ENCODE measurements at places on chromosomes 5 and 9.

DNA sequence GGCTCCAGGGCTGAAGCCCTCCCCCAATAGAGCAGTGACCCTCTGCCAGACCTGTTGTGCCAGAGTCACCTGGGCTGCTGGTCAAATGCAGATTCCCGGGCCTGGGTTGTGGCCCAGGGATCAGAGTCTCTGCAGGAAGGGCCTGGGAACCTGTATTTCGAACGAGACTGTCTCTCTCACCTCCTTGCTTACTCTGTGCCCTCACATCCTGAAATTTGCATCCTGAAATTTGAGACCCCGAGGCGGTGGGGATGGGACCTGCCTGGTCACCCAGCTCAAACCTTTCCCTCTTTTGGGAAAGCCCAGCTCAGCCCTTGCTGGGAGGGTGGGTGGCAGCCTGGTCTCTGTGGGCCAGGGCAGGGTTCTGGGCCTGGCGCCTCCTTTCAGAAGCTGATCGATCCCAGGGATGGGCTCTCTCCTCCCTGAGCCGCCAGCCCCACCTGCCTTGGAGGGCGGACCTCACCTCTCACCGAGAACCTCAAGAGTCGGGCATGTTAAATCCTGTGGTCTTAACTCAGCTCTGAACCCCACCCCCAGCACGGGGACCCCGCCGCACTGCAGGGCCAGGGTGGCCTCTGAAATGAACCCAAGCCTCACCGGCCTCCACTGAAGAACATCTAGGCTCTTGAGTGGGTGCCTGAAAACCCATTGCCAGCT is 44.0 kb upstream of the IER5L start:
- DNase-seq = no peak

GRCh38 chr5:65811004-65811403 is 89.0 kb downstream of the NLN start:
- DNase-seq = peak; percentile 79

- DNase-seq = peak; percentile 71
Observed at GRCh38 chr9:88531920-88532698, 2.9 kb upstream of the NXNL2 start.

DNA sequence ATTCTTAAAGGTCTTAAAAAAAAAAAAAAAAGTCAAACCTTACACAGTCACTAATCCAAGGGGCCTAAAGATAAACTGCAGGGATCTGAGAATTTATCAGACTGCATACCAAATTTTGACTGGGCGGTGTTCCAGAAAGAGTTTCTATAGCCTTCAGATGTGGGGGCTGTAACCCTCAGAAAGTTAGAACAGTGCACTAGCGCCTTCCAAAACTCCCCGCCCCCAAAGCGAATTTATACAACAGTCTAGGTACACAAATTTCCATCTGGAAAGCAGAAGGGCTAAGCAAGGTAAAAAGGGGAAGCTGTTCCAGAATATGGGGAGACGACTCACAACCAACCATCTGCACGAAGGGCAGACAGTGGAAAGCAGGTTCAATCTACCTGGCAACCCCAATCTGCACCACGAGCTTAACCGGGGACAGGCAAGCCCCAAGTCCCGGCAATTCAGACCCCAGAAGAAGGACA is 813 bp downstream of the ERMP1 start:
- DNase-seq = no peak

- DNase-seq = peak; percentile 66
Observed at GRCh38 chr5:150017226-150018005, 16.9 kb downstream of the HMGXB3 start.

- DNase-seq = peak; percentile 89
Observed at GRCh38 chr5:150700594-150701377, at the start of gene RBM22. Gene RBM22 (minus strand): TSS chr5:150701062. CDS start chr5:150700985, 77 bp downstream.

DNA sequence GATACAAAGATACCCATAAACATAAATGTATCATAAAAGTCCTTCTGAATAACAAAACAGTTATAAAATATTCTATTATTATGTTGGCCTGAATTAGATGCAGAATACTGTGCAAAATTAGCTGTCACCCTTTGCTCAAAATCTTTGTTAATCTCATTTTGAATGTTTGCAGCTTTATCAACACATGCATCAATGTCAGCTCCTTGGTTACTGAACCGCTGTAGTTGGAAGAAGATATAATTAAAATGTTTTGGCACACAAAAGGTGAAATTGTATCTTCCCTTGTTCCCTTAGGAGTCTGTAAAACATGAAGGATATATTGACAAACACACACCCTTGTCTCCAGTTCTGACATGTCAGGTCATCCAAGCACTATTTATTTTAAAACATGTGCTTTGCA is 146.3 kb upstream of the POU5F2 start:
- no peak for DNase-seq

GRCh38 chr9:111909444-111909843 is 12.8 kb downstream of the UGCG start:
- no peak for DNase-seq

DNA sequence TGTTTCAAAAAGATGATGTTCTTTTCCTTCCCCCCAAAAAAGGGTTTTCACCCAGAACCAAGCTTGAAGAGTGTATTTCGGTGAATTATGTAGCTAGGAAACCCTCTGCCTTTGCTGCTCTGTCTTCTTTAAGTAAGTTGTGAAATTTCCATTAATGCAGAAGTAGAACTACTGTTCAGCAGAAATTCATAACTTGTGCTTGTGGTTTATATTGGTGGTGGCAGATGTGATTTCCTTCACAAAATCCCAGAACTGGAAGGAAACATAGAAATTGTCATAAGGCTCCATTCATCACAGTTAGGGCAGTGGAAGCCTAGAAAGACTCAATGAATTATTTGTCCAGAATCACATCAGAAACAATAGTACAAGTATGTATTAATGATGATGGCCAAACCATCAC is 42.1 kb upstream of the DAB2 start:
- DNase-seq = no peak
